ENCODE measurements at places on chromosomes 6 and 20. TPM values are rescaled to one million over a fixed set of nuclear protein-coding genes. Genes with fewer than 3 reads are reported as not detected.
A peak's percentile ranks its signal among the peaks of the same experiment; 100 is the strongest.

DNA sequence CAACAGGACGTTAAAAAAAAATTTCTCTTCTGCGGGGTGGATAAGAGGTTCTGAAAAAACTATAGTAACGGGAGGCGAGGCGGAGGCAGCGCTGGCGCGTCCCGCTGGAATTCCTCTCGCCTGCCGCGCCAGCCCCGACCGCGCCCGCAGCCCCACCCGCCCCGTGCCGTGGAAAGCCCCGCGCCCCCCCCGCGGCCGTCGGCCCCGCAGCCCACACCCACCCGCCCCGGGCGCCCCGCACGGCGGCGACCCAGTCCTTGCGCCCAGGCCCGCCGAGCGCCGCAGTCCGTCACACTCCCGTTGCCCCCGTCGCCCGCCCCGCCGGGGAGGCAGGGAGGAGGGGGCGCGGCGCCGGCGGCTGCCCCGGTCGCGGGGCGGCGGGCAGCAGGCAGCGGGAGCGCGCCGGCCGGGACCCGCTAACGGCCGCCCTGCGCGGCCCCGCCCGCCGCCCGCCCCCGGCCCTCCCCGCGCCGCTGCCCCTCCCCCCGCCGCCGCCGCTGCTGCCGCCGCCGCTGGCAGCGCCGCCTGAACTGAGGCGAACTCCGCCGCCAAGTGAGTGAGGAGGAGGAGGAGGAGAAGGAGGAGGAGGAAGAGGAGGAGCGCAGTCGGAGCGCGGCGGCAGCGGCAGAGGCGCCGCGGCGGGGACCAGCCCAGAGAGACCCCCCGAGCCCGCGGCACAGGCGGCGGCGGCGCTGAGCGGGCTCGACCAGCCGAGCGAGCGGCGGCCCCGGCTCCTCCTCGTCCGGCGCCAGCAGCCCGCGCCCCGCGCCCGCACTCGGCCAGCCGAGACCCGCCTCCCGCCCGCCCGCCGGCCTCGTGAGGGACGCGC, at the start of gene QKI:
QKI (plus strand) TSS at position 602 of the 829 bp plus-strand sequence. CDS start 476 bp downstream, outside the sequence.
- DNase-seq, result peak; percentile 78

DNA sequence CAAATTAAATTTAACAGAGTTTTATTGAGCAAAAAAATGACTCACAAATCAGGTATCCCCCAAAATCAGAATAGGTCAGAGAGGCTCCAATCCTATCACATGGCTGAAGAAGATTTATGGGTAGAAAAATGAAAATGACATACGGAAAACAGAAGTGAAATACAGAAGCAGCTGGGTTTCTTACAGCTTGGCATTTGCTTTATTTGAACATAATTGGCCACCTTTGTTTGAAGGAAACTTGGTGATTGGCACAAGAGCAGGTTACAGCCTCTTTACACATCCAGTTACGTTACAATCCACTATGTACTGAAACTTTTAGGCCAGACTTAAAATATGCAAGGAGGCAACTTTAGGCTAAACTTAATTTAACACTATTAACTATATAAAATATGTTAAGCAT, 11.7 kb upstream of the TREM2 start:
- DNase-seq, result no peak

DNA sequence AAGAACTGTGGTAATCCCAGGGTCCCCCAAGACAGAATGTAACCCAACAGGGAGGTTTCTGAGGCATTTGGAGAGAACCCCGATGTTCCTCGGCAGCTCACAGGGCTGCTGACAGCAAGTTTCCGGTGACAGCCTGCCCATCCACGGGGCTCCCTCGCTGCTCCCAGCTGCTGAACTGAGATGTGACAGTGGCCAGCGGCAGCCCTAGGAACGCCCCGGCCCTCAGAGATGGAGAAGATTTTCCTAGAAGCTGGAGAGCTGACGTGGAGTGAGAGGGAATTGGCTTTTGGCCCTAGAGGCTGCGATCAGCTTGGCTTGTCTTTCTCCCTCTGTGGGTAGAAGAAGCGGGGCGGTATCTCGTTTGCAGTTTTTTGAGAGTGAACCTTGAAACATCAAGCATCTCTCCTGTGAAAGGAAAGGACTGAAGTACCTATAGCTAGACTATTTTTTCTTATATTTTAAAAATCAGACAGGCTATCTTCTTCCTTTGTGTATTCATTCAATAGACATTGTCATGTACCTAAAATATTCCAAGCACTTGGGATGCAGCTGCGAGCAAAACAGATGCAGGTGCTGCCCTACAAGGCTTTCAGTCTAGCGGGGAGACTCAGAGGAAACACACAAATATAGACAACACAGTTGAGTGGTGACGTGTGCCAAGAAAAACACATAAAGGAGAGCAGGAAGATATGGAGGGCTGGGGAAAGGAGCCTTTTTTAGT, 28.4 kb upstream of the NFATC2 start:
- DNase-seq, result peak; percentile 38

DNA sequence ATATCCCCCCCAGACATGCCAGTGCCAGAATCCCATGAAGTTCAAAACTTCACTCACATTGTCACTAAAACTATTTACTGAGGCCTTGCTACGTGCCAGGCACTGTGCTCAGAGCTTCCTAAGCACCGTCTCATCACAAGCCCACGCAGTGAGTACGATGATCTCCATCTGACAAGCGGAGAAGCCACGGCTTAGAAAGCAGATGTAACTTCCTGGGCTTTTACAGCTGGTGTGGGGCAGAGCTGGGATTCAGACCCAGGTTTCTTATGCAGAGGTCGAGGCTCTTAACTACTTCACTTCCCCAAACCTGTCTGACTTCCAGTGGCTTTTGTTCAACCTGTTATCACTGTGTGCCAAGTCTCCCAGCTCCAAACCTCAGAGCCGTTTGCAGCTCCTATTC, 8.3 kb downstream of the MDGA1 start:
- no peak for DNase-seq

- no peak for DNase-seq
Measured at GRCh38 chr6:2426561-2427340, 181.3 kb upstream of the GMDS start.

DNA sequence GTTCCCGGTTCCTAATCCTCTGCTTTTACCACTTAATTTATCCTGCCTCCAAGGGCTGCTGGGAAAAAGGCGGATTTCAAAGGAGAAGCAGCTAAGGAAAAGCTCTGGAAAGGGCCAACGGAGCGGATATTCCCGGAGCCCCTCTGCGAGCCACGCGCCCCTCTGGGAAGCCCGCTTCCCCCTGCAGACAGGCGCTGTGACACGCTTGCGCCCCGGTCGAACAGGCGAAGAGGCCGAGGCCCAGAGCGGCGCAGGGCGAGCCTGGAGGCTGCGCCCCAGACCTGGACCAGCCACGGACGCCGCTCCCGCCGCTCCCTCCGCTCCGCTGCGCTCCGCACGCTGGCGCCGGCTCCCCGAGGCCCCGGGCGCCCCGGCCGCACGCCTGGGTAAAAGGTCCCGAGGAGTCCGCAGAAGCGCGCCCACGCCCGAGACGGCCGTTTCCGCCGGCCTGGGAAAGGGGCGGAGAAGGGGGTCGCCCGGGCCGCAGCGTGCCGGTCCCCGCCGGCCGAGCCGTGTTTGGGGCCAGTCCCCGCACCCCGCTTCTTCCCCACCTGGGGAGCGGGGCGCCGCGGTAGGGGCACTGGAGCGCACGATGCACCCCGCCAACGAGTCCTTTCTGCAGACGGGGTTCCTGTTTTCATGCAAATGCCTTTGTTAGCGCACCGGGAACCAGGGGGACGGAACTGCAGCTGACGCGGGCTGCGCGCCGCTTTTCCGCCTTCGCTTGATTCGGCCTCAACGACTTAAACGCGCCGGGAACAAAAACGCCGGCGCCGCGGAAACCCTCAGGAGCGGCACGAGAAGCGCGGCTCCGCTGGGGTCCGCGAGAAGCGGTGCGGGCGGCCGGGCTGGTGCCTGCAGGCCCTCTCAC, 91.9 kb upstream of the SIRPA start:
- peak; percentile 77 for DNase-seq

DNA sequence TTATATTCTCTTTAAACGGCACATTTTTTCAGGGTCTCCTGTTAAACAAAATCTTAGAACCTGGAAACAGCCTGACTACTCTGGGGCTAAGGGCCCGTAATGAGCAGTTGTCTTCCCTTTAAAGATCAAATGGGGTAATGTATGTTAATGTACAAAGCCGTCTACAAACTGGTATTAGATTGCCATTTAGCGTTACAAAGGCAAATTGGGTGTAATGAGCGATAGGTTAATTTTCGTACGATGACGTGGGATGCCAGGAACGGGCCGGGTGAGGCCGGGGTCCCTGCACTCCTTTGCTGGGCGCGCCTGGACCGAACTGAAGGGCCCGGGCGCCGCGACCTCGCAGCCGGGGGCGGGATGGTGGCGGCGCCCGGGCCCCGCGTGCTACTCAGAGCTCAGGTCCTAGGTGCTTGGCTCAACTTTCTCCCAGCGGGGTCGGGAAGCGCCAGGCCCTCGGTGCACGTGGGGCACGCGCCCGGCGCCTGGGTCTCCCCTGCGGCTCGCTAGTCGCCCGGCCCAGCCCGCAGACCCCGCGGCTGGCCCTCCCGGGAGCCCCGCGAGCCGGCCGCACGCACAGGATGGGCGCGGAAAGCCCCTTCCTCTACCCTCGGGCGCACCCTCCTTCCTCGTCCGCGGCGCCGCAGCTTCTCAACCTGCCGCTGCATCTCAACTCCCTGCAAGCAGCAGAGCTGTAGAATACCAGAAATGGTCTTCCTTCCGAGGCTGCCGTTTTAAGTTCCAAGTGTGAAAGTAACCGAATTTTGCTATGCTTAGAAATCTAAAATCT, 5.9 kb downstream of the NKX2-4 start:
- no peak for DNase-seq

DNA sequence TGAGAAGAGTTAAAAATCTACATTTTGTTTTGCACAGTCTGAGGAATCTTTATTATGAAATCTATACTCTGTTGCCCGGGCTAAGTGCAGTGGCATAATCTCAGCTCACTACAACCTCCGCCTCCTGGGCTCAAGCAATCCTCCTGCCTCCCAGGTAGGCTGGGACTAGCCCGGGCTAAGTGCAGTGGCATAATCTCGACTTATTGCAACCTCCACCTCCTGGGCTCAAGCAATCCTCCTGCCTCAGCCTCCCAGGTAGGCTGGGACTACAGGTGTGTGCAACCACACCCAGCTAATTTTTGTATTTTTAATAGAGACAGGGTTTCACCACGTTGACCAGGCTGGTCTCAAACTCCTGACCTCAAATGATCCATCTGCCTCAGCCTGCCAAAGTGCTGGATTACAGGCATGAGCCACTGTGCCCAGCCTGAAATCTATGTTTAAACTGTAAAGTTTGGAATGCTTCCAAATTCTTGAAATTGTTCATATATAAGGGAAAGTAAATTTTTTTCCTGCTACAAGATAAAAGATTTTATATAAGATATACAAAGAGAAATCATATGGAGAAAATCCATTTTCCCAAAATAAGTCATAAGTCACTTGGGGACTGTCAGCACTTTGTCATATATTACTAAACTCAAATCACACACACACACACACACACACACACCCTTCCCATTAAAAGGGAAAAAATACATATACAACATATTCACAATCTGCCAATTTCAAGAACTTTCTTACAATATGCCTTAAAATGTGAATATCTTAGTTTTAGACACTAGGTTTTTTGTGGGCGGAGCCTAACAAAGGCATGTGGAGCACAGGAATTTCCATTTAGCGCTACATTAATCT, 19.4 kb downstream of the PTPRK start:
- no peak for DNase-seq

- no peak for DNase-seq
Measured at GRCh38 chr6:97085772-97086171, 161.2 kb downstream of the KLHL32 start.

GRCh38 chr20:29497261-29497671, 1760.2 kb upstream of the DEFB115 start:
- DNase-seq, result peak; percentile 9

OR12D3 gene
- total RNA-seq, result not detected

HAO1 gene
- not detected for total RNA-seq

TPX2 gene
- total RNA-seq, result 5.8 TPM

CRIP3 gene
- total RNA-seq, result not detected

Measured in lung microvascular endothelial cell (primary cell).